Natural killer cell (primary cell): ENCODE measurements at places on chromosomes 5 and 9. TPM values are rescaled to one million over a fixed set of nuclear protein-coding genes. Genes with fewer than 3 reads are reported as not detected.

The ANXA2R gene
- 34.3 TPM for total RNA-seq

The CRB2 gene
- not detected for total RNA-seq

The SLC6A3 gene
- total RNA-seq: not detected

The ZDHHC11B gene
- 2.2 TPM for total RNA-seq

The FAM53C gene
- 65.1 TPM for total RNA-seq

The PCDHGB7 gene
- 1.2 TPM for total RNA-seq

The CATSPER3 gene
- 0.79 TPM for total RNA-seq

DNA sequence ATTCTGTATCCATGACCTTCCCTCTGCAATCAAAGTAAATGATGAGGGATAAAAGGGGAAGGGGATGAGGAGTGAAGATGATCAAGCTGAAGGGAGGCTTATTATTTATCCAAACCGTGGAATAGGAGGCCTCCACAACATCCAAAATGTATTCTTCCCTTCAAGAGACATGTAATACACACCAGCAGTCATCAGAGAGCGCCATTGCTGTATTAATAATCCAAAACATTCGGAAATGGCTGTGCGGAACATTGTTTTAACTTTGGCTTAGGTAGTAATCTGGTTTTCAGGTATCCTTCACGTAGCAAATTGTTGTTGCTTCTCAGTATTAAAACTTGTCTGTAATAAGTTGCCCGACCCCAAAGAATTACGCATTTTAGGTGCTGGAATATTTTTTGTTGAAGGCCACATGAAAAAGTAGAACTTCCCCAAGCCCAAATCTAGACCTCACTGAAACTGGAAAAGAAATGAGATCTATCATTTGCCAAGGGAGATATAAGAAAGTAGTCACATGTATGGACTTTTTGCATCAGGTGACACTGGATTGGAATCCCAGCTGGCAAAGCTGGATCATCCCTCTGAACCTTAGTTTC, 2.6 kb upstream of the BOD1 start:
- H3K27ac ChIP-seq: no peak overlapping the region
- H3K27me3 ChIP-seq: no peaks in the 10 kb centered on the region
- H3K4me3 ChIP-seq: no peak overlapping the region
- H3K36me3 ChIP-seq: no peaks in the 10 kb centered on the region
- DNase-seq: peak; percentile 80

DNA sequence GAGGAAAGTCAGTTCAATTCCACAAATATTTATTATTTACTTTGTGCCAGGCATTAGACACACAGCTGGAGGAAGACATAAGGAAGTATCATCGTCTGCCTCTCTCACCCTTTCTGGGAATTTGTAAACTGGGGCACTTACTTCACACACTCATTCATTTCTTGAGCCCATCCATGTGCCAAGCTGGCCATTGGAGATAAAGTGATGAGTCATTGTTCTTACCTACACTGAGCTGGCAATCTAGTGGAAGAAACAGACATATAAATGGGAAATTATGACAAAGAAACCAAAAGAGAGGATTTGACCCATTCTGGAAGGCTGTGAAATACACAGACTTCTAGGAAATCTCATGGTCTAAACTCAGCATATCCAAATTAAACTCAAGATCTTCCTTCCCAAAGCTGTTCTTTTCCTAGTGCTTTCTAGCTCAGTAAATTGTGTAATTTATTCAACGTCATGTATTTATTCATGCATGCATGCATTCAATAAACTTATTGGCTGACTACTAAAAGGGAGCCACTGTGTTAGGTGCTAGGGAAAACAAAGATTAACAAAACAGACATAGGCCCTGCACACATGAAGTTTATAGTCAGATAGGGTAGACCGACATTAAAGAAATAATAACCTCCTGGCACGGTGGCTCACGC, 65.3 kb downstream of the SH3RF2 start:
- DNase-seq: no peak
- H3K4me3 ChIP-seq: no peak overlapping the region
- H3K27me3 ChIP-seq: no peaks in the 10 kb centered on the region
- H3K4me1 ChIP-seq: no peaks in the 10 kb centered on the region

- H3K27me3 ChIP-seq: no peaks in the 10 kb centered on the region
- DNase-seq: no peak
- no peaks in the 10 kb centered on the region for H3K36me3 ChIP-seq
- no peak overlapping the region for H3K27ac ChIP-seq
Measured at GRCh38 chr9:12698986-12699385, 5.8 kb downstream of the TYRP1 start.

- H3K36me3 ChIP-seq: no peaks in the 10 kb centered on the region
- no peaks in the 10 kb centered on the region for H3K4me1 ChIP-seq
- H3K4me3 ChIP-seq: no peak overlapping the region
- H3K27ac ChIP-seq: no peak overlapping the region
Measured at GRCh38 chr5:78797936-78798672, 149.5 kb upstream of the LHFPL2 start.

DNA sequence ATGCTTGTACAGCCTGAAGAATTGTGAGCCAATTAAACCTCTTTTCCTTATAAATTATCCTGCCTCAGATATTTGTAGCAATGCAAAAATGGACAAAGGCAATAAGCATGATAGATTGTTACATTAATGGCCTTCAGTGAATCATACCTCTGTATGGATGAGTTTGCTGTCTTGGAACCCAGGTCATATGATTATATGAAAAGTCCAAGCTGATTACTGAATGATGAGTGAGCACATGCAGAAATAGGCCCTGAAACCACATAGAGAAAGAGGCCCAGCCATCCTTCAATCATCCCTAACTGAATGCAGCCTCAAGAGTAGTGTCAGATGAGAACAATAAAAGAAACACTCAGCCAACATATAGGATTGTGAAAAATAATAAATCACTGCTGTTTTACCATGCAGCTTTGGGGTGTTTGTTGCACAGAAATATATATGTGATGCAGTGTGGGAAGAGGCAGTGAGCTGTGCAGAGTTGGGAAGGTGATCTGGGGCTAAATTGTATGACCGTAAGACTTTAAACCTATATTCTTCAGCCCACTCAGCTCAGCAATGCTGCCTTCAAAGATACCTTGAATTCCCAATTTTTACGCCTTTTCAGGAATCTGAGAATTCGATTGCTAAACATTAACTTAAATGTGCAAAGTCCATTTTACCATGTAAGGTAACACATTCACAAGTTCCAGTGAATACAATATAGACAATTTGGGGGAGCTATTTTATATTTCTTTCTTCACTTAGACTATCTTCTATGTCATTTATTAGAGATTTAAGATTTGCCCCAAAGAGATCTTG, 36.3 kb upstream of the SHISAL2B start:
- H3K4me1 ChIP-seq: no peaks in the 10 kb centered on the region
- H3K27ac ChIP-seq: no peak overlapping the region
- no peaks in the 10 kb centered on the region for H3K27me3 ChIP-seq
- H3K4me3 ChIP-seq: no peak overlapping the region

- no peak overlapping the region for H3K4me3 ChIP-seq
- no peak overlapping the region for H3K27ac ChIP-seq
- H3K27me3 ChIP-seq: no peaks in the 10 kb centered on the region
- DNase-seq: no peak
Measured at GRCh38 chr9:111356481-111357244, 26.6 kb upstream of the OR2K2 start.

DNA sequence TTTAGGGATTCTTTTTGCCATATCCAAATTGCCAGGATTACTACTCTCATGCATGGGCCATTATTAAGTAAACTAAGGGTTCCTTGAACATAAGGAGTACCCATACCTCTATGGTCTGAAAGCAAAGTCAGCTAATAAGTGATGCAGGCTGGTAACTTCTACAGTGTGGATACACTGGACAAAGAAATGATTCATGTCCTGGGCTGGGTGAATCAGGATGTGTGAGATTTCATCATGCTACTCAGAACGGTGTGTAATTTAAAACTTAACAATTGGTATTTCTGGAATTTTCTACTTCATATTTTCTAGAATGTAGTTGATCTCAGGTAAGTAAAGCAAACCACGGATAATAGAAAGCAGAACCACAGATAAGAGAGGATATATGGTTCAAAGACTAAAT, 428.8 kb downstream of the CHSY3 start:
- H3K36me3 ChIP-seq: no peaks in the 10 kb centered on the region
- H3K27me3 ChIP-seq: no peaks in the 10 kb centered on the region
- no peaks in the 10 kb centered on the region for H3K4me1 ChIP-seq
- no peak for DNase-seq

GRCh38 chr5:80934751-80935150, 25.4 kb upstream of the RASGRF2 start:
- no peak overlapping the region for H3K27ac ChIP-seq
- H3K36me3 ChIP-seq: no peaks in the 10 kb centered on the region
- peak; percentile 16 for DNase-seq
- no peak overlapping the region for H3K4me3 ChIP-seq
- H3K4me1 ChIP-seq: no peaks in the 10 kb centered on the region

DNA sequence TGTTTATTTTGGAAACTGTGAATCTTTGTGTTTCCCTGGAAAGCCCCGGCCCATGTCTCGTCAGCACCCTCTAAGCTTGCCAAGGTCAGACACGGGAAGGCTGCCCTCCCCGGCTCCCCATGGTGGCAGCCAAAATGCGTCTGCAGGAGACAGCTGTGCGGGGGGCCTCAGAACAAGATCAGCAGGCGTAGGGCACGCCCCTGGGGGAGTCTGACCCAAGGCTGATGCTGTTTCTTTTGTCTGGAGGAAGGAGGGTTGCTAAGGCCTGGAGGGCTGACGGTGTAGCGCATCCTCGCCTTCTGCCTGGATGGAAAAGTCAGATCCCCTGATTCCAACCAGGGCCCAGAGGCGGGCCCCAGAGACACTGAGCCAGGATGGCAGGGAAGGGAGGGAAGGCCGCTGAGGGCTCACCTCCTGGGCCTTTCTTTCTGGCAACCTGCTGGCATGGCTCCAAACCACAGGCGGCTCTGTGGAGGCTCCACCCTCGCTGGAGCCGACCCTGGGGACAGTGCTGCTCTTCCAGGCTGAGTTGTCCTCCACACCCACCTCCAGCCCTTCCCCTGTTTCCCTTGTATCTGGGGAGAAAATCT, 57.2 kb downstream of the OLFM1 start:
- no peak overlapping the region for H3K4me3 ChIP-seq
- H3K27ac ChIP-seq: no peak overlapping the region
- no peaks in the 10 kb centered on the region for H3K4me1 ChIP-seq
- no peak for DNase-seq
- no peaks in the 10 kb centered on the region for H3K27me3 ChIP-seq

DNA sequence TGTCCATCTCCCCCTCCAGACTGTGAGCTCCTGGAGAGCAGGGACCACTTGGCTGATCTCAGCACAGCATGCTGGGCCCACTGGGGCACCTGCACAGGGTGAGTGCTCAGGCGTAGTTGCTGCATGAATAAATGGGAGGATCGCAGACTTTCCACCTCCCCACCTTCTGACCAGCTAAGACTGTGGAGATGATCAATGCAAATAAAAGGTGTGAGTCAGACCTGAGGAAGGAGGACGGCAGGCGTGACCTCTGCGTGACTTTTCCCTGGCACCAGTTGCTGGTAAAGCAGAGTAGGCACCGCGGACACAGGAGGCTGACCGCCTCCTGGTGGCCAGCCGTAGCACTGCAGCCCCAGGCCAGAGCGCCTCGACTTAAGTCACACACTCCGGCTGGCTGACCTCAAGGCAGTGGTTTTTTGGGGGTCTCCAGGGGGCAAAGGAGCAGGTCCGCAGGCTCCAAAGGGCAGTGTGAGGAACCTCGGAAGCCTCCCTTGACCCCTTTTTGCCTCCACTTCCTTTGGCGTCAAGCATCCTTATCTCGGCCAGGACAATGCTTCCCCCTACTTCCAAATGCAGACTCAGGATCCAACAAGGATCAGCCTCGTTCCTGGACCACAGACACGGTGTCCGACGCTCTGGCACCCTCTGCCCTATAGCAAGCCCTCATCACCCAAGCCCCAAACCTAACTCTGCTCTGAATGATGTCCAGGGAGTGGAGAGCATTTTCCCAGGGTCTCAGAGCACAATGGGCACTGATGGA, 12.7 kb upstream of the TDRD7 start:
- H3K4me3 ChIP-seq: no peak overlapping the region
- no peak overlapping the region for H3K27ac ChIP-seq

DNA sequence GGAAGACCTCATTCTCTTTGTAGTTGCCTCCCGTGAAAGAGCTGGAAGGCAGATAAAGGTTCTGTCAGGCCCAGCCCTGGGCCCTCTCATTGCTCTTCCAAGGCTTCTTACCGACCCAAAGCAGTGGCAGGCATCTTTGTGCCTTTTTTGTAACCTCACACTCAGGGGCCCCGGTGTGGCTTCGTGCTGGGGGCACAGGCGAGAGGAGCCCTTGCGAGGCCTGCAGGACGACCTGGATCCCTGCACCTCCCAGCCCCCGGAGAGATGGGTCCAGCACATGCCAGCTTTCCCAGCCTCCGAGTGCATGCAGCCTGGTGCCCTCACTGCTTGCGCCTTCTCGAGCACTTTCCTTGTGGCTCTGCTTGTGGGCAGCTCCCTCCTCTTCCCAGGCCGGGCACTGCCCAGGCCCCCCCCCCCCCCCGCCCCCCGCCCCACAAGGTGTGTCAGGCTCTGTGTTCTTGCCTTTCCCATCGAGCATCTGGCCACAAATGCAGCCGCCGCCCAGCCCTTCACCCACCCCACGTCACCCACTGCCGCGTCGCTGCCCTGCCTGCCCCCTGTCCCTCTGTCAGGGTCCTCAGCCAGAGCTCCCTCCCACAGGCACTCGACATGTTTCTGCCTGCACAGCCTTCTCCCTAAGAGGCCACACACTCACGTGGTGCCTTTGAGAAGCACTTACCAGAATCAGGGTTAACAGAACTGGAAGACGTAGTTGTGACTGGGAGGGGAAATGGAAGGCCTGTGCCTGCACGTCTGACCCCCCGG, 63.7 kb upstream of the CACNA1B start:
- no peaks in the 10 kb centered on the region for H3K4me1 ChIP-seq
- DNase-seq: no peak
- H3K27me3 ChIP-seq: no peaks in the 10 kb centered on the region

GRCh38 chr5:150765011-150765798, 6.4 kb upstream of the DCTN4 start:
- no peaks in the 10 kb centered on the region for H3K36me3 ChIP-seq
- no peak overlapping the region for H3K27ac ChIP-seq
- no peak overlapping the region for H3K4me3 ChIP-seq

- no peak for DNase-seq
- no peak overlapping the region for H3K4me3 ChIP-seq
- H3K36me3 ChIP-seq: no peaks in the 10 kb centered on the region
- no peaks in the 10 kb centered on the region for H3K4me1 ChIP-seq
Measured at GRCh38 chr9:95368377-95369160, 51.1 kb upstream of the FANCC start.

DNA sequence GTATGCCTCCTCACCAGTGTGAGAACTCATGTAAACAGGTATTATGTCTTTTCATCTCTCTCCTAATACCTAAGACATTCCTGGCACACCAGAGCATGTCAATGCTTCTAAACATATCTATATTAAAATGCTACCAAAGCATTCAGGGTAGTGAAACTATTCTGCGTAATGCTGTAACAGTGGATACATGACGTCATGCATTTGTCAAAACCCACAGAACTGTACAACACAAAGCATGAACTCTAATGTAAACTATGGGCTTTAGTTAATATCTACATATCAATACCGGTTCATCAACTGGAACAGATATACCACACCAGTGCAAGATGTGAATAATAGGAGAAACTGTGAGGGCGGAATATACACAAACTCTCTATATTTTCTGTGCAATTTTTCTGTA, 72.2 kb upstream of the GABRP start:
- no peaks in the 10 kb centered on the region for H3K4me1 ChIP-seq
- H3K27ac ChIP-seq: no peak overlapping the region
- no peaks in the 10 kb centered on the region for H3K36me3 ChIP-seq

GRCh38 chr5:11504065-11504885, 400.0 kb downstream of the CTNND2 start:
- no peaks in the 10 kb centered on the region for H3K27me3 ChIP-seq
- no peak for DNase-seq
- no peak overlapping the region for H3K4me3 ChIP-seq
- no peaks in the 10 kb centered on the region for H3K4me1 ChIP-seq
- no peaks in the 10 kb centered on the region for H3K36me3 ChIP-seq
- H3K27ac ChIP-seq: no peak overlapping the region
